ENCODE measurements at places on chromosomes 5 and 9.

- no peak for DNase-seq
These were observed 602.5 kb upstream of the RGMB start for GRCh38 chr5:98170994-98171393.

DNA sequence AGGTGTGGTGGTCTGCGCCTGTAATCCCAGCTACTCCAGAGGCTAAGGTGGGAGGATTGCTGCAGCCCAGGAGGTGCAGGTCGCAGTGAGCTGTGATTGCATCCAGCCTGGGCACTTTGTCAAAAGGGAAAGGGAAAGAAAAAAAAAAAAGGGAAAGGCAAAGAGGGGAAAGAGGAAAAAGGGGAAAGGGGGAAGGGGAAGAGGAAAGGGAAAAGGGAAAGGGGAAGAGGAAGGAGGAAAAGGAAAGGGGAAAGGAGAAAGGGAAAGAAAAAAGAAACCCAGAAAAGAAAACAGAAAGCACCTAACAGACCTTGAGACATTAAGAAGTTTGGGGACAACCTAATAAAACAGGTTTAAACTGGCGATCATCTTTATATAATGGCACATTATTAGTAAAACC is 40.0 kb downstream of the IDNK start:
- DNase-seq, result no peak

GRCh38 chr5:33501899-33502298 is 61.1 kb downstream of the TARS1 start:
- no peak for DNase-seq

DNA sequence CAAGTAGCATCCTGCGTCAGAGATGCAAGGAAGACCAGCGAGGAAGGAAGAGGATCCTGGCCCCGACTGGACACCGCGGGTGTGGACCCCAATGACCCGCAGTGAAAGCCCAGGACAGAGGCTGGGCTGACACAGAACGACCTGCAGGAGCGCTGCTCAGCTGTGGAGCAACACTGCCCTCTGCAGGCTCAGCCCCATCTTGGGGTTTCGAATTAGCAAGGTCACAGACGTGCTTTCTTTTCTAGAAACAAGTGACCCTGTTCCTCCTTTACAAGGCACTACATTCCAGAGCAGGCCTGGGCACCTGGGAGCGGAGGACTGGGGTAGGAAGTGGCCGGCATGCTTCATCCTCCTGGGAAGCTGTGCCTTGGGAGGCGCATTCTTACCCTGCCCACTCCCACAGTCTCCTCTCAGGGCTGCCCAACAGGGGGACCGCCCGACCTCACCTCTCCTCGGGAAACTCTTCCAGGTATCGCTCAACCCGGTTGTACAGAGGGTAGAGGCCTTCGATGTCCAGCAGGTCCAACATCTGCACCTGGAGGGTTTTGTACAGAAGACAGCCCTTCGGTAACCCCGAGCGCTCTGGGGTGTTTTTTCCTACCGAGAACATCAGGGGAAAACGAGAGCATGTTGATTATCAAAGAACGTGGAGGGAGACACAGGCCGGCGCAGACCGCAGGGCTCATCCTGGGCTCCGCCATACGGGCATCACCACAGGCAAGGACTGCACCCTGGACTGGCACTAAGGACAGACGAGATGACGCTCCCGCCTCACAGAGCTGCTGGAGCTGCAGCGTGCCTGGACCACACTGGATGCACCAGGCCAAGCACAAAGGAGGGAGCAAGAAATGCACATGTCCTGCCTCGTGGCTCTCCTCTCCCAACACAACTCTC is 35.0 kb downstream of the IPPK start:
- peak; percentile 64 for DNase-seq

GRCh38 chr9:15271403-15271802 is 35.6 kb downstream of the TTC39B start:
- DNase-seq, result no peak

DNA sequence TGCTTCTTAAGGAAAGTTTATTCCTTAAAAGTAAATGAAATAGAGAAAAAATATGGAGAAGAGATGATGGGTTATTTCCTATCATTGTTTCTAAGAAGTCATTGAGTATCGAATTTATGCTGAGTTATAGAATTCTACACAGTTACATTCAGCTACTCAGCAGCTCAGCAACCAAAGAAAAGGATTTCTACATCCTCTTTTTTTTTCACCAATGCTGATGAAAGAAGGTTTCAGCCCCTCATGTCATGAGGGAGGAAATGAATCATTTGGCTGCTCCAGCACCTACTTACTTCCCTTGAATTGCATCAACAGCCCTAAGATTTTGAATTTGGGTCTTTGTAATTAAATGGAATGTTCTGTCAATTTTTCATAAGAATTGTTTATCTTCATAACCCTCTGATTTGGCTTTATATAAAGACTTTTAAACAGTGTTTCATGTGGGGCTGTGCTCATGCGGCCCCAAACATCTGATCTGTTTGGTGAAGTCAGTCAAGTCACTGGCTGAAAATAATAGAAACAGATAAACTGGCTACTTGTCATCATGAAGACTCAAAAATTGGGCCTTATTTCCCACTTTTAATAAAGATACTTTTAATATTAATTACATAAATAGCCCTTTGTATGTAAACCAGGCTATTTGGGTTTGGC is 18.5 kb upstream of the SNX2 start:
- DNase-seq, result peak; percentile 90

GRCh38 chr9:136858844-136859757 is 7.0 kb downstream of the MAMDC4 start:
- DNase-seq, result no peak

DNA sequence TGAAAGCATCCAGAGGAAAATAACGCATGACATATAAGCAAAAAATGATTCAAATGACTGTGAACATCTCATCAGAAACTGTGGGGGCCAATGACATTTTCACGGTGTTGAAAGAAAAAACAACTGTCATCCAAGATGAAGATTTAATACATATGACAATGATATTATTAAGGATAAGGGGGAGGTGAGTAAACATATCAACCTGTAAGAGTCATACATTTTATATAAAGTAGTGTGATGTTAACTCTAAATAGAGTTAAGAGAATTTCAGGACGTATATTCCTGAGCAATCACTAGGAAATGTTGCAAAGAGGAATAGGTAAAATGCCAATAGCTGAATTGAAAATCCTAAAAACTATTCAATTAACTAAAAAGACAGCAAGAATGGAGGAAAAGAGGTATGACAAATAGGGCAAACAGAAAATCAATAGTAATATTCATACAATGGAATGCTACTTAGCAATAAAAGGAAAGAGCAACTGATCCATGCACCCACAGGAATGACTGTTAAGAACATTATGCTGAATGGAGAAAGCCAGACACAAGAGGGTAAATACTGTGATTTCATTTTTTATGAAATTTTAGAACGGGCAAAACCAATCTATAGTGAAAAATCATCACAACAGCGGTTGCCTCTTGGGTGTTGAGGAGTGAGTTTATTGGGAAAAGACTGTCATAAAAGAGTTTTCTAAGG is 92.4 kb upstream of the JAK2 start:
- no peak for DNase-seq

DNA sequence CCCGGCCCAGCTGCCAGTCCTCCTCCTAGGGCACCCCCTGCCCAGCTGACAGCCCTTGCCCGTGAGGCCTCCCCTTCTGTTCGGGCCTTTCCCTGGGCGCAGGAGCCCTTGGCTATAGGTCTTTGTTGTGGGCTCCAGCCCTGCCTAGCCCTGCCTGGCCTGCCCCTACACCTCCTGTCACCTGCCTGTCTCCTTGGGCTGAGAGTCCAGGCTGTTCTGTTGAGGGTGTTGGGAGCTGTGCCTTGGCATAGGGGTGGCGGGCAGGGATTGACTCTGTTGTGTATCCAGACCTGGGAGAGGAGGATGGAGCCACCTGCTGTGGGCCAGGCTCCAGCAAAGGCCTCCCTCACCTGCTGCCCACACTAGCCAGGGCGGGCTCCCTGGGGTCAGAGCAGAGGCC is 11.6 kb downstream of the FCN2 start:
- DNase-seq, result no peak

- DNase-seq, result no peak
These were observed 142.7 kb downstream of the C5orf15 start for GRCh38 chr5:133825631-133826289.

DNA sequence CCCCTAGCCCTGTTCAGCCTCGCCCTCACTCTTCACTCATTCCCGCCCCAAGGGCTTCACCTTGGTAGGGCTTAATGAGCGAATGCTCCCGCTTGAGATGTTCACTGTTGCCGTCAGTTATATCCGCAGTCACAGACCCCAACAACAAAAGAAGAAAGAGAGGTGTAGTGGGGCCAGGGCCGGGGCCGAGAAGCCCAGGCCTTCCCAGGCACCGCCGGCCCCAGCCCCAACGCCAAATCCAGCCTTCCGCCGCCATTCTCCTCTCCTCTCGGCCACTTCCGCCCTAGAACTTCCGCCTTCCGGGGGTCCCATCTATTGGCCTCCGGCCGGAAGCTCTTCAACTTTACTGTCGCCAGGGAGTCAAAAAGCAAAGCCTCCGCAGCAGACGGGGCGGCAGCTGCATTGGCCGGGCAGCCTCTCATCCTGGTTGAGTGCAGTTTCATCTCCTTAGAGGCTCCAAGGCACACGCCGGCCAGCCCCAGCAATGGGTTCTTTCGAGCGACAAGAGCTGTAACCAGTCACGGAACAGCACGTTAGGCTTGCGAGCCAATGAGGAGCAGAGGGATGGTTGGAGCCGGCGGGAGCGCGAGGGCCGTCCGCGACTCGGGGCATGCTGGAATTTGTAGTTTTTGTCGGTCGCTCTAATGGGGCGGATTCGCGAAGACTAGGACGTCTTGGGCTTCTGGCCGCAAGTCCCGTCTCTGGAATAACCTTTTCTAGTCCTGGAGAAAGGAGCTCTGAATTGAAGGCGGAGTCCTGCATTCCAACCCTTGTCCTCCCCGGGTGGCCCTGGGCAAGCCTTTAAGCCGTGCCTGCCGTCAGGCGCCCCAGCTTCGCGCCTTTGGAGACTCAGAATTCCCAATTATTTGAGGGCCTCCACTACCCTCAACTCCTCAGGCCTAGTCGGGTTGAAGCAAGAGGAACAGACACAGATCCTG is at the start of gene LMAN2:
Gene LMAN2, minus strand, starts transcription at position 277 of the 938 bp plus-strand sequence. Its CDS starts 21 bp downstream, at position 256.
- DNase-seq, result peak; percentile 96

DNA sequence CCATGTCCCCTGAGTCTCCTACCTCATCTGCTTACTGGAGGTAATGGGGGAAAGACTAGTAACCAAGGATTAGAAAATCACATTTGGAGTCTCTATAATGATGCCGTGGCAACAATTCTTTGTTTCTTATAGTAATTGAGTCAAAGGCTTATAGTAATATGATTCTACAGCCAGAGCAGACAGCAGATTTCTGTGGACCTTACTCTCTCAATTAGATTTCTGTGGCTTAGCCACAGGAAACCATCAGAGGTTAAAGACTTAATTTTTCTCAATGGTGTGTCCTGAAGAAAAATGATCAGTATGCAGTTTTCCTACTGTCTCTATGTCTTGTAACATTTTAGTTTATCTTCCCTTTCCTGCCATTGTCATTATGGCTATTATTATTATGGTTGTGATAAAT is 59.3 kb upstream of the CD180 start:
- peak; percentile 68 for DNase-seq

- no peak for DNase-seq
These were observed 259.2 kb downstream of the FBXL17 start for GRCh38 chr5:108122702-108123101.

- no peak for DNase-seq
These were observed 116.6 kb upstream of the SLC44A1 start for GRCh38 chr9:105127863-105128220.

- no peak for DNase-seq
These were observed 113.2 kb downstream of the CDH18 start for GRCh38 chr5:19874811-19875210.

DNA sequence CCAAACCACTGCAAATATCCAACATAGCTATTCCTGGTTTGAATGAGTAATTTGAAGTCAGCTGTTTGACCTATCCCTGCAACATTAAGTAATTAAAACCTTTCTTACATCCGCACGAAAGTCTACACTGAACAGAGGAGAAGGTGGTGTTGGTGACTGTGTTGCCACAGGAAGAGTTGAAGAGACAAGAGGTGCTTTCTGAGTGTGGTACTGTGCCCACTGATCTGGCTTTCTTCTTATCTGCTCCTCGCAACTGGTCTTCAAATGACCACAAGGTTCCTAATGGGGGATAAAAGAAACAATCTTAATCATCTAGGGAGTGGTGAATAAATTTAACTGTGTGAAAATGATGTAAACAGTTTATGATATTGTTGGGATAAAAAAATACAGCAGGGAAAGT is 29.4 kb upstream of the PDCL start:
- no peak for DNase-seq

DNA sequence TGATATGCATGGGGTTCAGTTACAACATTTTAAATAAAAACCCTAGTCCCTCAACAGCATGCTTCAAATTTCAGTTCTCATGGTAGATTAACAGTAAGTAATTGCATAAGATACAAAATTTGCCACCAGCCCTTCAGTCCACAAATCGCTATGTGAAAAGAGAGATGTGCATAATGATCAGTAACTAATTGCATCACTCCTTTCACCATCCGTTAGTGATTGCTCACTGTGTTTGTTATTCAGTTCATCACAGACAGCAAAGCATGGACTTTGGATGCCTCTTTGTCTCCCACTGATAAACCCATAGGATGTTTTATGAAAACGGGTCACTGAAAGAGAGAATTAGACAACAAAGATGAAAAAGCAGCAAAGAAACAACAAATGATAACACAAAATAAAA is 103.2 kb downstream of the MCTP1 start:
- DNase-seq, result no peak

DNA sequence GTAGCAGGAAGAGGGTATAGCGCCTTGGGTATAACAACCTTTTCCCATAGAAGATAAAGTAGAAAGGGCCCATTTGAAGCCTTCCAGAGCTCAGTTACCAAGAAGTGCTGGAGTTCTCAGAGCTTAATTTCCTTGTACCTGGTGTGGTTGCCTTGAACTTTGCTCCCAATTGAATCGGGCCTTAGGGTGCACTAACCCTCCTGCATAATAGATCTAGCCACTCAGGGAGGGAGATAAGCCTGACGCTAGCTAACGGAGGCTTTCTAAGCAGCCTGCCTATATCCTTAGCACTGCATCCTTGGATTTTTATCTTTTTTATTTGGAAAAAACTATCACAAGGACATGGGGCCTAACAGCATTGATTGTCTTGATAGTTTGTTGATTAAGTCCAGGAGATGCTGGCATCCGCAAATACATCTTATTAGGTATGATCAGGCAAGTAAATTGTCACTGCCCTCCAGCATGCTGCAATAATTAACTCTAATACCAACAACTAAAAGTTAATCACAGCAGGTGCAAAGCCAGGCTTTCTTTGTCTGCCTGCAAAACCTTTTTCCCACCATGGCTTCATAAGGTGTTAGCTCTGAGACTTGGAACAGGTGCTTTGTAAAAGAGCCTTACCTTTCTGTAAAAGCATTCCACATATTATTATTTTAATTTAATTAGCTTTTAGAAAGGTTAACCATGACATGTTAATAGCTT is 199.4 kb downstream of the SREK1 start:
- no peak for DNase-seq

GRCh38 chr9:133207540-133208170 is 1.4 kb downstream of the OBP2B start:
- DNase-seq, result no peak

- DNase-seq, result peak; percentile 62
These were observed at the start of gene MAP3K1 for GRCh38 chr5:56814963-56815657. MAP3K1 (plus strand) TSS chr5:56815549; CDS start chr5:56815574, 25 bp downstream.

All from fibroblast of upper back skin (primary cell).